ENCODE measurements at places on chromosomes 2 and 18.

DNA sequence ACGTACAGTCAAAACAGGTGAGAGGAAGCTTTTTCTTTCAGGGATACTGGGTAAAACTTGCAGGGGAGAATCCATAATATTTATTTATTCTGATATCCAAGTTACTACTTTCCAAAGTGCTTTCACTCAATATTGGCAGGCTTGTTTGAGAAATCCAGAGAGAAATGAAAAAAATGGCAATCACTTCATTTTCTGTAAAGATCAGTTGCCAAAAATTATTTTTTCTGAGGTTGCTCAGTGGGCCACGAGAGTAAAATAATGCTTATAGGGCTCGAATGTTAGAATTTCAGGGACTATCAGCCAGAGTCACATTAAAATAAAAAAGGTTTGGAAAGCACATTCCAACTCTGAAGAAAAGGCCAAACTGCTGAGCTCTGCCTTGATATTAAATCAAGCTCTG, 324.6 kb upstream of the RND3 start:
- DNase-seq: no peak

DNA sequence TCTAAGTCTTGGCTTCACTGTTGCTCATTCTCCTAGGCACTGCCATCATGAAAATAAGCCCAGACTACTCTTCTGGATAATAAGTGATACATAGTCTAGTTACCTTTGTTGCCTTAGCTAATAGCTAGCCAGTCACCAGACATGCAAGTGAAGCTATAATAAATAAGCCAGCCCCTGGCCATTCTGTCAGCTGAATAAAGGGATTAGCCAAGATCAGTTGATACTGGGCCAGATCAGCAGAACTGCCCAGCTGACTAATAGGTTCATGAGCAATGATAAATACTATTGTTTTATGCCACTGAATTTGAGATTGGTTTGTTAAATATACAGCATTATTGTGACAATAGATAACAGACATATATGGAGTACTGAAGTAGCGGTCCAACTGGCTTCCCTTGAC, 8.0 kb upstream of the C2orf69 start:
- no peak for DNase-seq

DNA sequence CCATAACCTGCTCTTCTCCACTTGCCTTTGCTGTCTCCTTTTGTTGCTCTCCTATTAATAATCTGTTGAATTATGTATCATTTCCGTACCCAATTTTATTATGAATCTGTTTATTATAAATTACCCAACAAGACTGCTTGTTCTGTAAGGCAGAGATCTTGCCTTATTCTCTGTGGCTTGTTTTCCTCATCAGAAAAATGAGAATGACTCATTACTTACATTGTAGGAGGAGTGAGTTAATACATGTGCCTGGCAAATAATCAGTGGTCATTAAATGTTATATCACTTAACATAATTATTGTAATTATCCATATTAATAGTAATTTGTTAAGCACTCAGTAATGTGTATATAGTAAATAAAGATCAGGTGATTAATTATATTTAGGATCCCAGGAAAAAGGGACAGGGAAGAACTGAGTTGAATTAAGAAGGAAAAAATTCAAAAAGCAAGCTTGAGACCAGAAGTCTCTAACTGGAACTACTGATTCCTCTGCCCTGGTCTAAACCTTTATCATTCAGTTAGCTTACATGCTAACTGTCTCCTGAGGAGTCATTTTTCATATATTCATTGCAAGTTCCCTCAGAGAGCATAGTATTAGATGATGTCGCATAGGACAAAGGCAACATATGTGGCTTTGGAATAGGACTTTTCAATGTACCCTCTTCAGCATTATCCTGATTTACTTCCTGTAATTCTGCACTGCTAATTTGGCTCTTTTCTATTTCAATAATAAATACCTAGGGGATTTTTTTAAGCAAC, 335.7 kb downstream of the GALNT13 start:
- no peak for DNase-seq

DNA sequence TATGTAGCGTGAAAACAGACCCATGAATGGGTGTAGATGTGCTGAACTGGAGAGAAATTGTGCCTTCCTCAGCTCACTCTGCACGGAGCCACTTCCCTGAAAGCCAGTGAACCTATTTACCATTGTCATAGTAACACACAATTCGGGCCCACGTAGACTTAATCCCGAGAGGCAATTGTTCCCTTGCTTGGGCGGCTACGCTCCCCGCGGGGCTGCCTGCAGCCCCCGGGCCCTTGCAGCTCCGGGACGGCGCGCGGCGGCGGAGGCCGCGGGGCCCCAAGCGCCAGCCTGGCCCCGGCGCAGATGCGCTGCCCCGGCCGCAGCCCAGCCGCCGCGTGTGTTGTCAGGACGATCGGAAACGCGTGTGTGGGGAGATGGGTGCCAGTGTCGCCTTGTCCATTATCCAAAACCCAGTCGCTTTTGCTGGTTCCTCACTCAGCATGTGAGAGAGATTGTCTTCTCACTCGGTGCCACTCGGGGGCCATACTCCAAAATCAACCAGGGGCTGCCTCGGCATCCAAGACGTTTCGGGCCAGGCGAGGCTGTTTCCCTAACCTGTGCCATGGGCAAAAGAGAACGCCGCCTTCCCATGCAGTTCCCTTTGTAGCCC, 17.9 kb upstream of the LRRTM1 start:
- no peak for DNase-seq

DNA sequence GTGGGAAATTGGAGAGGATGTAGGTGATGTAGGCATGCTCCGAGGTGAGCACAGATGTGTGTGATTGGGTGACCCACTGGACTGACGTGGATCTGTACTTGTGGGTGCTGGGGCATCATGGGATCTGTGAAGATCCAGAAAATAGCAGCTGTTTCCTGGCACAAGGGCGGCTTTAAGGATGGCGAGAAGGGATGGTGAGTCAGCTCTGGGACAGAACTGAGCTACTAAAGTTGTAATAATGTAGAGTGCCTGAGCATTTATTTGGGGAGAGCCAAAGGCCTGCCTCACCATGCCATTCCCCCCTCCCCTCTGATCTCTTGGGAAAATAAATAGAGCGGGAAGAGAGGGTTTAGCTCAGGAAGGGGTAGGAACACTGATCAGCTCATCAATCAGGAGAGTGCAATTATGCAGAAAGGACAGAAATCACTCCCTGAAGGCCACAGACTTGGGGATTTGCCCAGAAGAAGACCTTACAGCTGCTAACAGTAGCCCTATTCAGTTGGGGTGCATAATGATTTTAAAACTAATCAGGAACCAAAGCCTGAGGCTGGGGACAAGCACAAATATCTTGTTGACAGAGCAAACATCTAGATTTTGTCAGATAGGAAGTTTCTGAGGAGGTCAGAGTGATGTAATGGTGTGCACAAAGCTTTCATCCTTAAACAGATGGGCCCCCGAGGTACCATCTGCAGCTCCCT, 30.3 kb downstream of the TANC1 start:
- DNase-seq: no peak

Data from CD4-positive, alpha-beta T cell treated with Interleukin-15 for 4 hours (primary cell).